ENCODE measurements at places on chromosomes 5 and 9. TPM values are rescaled to one million over a fixed set of nuclear protein-coding genes. Genes with fewer than 3 reads are reported as not detected.
A peak's percentile ranks its signal among the peaks of the same experiment; 100 is the strongest.

DNA sequence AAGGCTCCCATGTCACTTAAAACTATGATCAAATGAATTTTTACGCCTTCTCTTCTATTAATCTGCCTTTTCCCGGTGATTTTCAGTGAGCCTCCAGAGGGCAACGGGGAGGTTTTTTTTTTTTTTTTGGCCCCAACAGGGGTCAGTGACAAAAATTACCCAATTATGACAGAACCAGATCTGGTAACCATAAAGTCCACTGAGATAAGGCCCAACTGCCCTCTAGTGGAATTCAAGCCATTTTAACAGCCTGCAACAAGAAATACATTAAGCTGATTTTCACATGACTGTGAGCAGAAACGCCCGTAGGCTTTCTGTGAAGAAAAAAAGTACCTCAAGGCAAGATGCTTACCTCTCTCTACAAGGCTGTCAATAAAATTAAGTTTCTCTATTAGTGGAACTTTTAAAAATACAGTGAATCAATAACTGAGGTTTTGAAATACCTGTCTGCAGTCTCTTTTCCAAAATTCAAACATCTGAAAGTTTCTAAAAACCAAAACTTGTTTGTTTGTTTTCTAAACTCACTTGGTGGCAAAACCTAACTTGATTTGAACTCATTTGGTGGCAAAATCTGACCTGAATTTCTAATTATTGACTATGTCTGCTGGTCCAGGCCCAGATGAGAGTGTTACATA is 49.7 kb upstream of the FST start:
- no peaks in the 10 kb centered on the region for H3K27me3 ChIP-seq
- DNase-seq = no peak
- no peaks in the 10 kb centered on the region for H3K4me1 ChIP-seq
- H3K27ac ChIP-seq = no peak overlapping the region

Gene AGXT2
- not detected for total RNA-seq

DNA sequence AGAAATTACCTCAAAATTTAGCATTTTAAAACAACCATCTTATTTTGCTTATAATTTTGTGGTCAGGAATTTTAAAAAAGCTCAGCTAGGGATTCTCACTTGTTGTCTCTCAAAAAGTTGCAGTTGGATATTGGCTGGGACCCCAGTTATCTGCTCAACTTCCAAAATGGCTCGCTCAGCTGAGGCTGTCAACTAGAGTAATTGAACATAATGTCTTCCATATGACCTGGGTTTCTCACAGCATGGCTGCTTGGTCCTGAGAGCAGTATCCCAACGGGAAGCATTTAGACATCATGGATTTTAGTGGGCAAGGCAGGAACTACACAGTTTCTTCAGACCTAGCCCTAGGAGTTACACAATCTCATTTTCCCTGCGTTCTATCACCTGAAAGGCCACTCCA is 63.6 kb upstream of the SPEF2 start:
- no peak for DNase-seq
- no peaks in the 10 kb centered on the region for H3K4me1 ChIP-seq
- no peaks in the 10 kb centered on the region for H3K36me3 ChIP-seq
- no peak overlapping the region for H3K4me3 ChIP-seq
- H3K27me3 ChIP-seq = no peaks in the 10 kb centered on the region

DNA sequence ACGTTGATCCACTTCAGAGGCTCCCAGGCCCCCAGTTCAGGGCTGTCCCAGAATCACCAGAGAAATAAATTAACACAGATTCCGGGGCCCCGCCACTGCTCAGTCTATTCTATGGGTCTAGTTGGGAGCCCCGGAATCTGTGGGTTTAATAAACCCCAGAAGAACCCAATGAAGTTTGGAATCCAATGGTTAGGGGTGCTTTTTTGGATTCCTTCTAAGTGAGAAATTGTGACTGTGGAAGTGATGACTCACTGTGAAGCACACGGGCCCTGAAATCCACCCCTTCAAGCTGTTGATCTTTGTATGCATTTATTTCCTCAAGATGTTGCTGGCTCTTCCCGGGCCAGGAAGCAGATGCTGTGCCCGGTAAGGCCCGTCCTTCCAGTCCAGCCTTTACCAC is 57.3 kb upstream of the SLC28A3 start:
- no peaks in the 10 kb centered on the region for H3K27me3 ChIP-seq
- H3K4me3 ChIP-seq = no peak overlapping the region
- H3K36me3 ChIP-seq = no peaks in the 10 kb centered on the region
- DNase-seq = no peak
- no peaks in the 10 kb centered on the region for H3K4me1 ChIP-seq
- H3K27ac ChIP-seq = no peak overlapping the region

Gene HTR4
- not detected for total RNA-seq

DNA sequence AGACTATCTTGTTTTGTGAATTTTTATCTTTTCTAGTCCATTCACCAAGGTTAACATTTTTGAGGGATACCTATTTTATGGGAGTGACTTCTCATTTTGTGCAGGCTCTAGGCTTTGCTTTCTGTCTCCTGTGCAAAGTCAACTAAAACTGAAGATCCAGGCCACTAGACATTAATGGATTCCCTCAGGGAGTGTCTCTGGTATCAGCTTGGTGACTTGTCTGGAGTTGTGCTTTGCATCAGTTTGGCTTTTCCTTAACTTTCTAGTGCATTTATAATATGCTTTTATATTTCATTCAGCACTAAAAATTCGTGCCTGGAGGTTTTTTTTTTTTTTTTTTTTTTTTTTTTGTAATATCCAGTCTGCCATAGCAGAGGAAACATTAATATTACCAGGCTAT is 144.2 kb downstream of the YIPF5 start:
- H3K27me3 ChIP-seq = no peaks in the 10 kb centered on the region
- H3K27ac ChIP-seq = no peak overlapping the region
- no peaks in the 10 kb centered on the region for H3K36me3 ChIP-seq
- H3K4me3 ChIP-seq = no peak overlapping the region

DNA sequence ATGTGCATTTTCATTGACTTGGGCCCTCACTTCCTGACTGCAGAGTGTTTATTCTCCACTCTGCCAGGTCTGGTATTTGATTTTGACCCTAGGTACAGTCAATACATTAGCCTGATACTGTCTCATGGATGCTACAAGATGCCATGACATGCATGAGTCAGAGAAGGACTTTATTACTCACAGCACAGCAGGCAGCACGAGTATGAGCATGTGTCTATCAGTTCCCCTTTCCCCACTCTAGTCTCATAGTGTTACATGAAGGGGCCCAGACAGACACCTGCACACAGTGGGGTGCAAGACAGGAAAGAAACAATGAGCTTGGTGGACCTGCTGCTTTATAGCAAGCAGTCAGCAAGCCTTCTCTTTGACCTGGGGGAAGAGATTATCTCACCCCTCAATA is 19.6 kb downstream of the ITGA2 start:
- no peak overlapping the region for H3K27ac ChIP-seq
- no peaks in the 10 kb centered on the region for H3K4me1 ChIP-seq
- H3K27me3 ChIP-seq = no peaks in the 10 kb centered on the region
- DNase-seq = no peak

DNA sequence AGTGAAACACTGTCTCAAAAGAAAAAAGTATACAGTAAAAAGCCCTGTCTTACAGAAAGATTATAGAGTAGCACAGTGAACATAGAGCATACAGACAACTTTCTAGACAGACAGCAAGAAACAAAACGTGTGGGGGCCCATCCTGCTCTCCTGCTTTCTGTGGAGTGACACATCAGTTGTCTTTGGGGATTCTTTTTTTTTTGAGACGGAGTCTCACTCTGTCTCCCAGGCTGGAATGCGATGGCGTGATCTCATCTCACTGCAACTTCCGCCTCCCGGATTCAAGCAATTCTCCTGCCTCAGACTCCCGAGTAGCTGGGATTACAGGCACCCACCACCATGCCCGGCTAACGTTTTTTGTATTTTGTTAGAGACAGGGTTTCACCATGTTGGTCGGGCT is 14.9 kb downstream of the CDHR2 start:
- no peak overlapping the region for H3K27ac ChIP-seq
- no peak for DNase-seq
- H3K4me1 ChIP-seq = no peaks in the 10 kb centered on the region
- H3K36me3 ChIP-seq = no peaks in the 10 kb centered on the region

DNA sequence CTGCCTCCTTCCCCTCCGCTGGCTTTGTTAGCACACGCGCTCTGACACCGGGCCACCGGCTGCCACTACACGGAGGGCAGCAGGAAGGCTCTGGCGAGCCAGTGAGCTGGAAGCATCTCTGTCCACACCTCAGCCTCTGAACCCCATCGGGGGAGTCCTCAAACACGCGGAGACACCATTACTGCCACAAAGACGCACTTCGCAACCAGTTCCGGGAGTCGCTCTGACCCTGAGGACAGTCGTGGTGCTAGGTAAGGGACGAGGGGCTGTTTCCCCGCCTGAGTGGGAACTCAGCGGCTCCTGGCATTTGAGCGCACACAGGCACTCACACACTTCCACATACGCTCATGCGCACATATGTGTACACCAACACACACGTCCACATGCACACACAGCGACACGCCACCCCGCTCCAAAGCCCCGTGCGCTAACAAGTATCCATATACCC is 160.0 kb downstream of the C9orf152 start:
- DNase-seq = no peak
- no peaks in the 10 kb centered on the region for H3K27me3 ChIP-seq

Gene FOXD4L3
- not detected for total RNA-seq

Gene TSSK1B
- total RNA-seq = not detected

Gene PFN3
- total RNA-seq = not detected

- H3K4me1 ChIP-seq = no peaks in the 10 kb centered on the region
- no peak overlapping the region for H3K4me3 ChIP-seq
- DNase-seq = no peak
- H3K27me3 ChIP-seq = no peaks in the 10 kb centered on the region
- H3K27ac ChIP-seq = no peak overlapping the region
- H3K36me3 ChIP-seq = no peaks in the 10 kb centered on the region
Measured at GRCh38 chr9:15570769-15571168, 17.9 kb downstream of the CCDC171 start.

Gene NEURL1B
- total RNA-seq = 136 TPM

- no peaks in the 10 kb centered on the region for H3K36me3 ChIP-seq
- no peak for DNase-seq
- no peak overlapping the region for H3K27ac ChIP-seq
Measured at GRCh38 chr5:104431002-104431620, 868.5 kb upstream of the NUDT12 start.

DNA sequence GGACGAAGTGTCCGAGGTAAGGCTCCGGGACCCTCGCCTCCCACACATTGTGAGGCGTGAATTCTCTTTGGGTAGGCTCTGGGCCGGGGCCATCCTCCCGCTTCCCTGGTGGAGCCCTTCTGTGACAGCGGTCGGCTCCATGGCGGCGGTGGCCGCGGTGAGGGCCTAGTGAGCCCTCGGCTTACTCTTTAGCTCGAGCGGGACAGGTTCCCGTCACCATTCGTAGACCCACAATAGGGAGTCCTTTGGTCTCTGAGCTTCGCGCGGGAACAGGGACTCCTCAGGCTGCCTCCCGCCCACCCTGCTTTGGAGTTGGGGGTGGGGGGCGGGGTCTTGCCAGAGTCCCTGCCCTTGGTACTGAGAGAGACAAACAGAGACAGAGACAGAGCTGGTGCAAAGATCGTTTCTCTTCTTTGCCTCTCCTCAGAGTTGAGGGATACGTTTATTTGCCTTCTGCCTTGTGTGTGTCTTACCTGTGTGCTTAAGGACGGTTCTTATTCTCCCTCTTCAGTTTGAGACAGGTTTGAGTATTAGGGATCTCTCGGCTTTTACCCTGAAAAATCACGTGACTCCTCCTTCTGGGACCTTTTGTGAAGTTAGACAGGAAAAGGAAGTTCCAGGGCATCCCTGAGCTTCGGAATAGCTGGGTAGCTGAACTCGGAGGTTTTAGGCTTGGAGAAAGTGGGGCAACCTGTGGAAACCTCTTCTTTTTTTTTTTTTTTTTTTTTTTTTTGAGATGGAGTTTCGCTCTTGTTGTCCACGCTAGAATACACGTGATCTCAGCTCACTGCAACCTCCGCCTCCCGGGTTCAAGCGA is 833 bp downstream of the ANKHD1 start:
- H3K4me3 ChIP-seq = peak overlapping the region; percentile 74
- H3K27me3 ChIP-seq = no peaks in the 10 kb centered on the region
- H3K4me1 ChIP-seq = peaks cover 21% of the 10 kb centered on the region
- DNase-seq = no peak
- no peaks in the 10 kb centered on the region for H3K36me3 ChIP-seq
- H3K27ac ChIP-seq = peak overlapping the region; percentile 91

Gene CYSRT1
- 0.34 TPM for total RNA-seq

DNA sequence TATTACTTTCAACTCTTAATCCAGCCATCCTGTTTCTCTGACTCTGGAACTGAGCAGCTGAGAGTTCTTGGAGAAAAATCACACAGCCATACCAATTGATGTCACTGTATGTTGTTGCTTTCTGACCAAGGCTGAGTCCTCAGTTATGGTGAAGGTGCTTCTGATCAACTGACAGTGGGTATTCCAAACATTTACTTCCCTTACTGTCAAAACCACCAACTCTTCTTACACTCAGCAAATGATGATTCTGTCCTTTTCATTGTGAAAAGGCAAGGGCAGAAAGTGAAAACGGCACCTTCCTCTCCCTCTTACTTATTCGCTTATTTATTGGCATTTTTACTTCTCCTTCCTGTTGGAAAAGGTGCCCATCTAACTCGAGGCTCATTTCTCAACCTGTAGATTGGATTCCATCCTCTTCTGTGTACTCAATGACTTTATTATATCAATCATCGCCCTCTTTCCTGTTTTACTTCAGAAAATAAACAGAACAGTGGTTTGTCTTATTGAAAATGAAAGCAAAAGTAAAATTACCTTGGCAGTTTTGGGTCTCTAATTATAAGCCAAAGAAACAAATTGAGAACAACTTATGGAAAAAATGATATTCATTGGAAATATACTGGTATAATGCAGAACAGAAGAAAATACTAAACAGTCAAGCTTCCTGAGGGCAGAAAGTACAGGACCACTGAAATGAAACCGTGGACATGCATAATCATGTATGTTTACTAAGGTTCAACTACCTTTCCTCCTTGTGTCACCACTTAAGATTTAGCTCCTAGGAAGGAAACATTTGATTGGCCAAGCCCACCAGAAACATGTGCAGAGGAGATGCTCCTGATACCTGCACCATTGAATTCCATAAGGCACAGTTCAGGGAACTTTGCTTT is 104.5 kb upstream of the CHD1 start:
- no peaks in the 10 kb centered on the region for H3K27me3 ChIP-seq
- no peak for DNase-seq
- no peaks in the 10 kb centered on the region for H3K4me1 ChIP-seq
- H3K4me3 ChIP-seq = peak overlapping the region; percentile 5
- H3K27ac ChIP-seq = peak overlapping the region; percentile 71

All from uterus (tissue), 4 donors.